ENCODE measurements at places on chromosomes 7 and 10. TPM values are rescaled to one million over a fixed set of nuclear protein-coding genes. Genes with fewer than 3 reads are reported as not detected.

GRCh38 chr7:30564243-30564892, 30.3 kb upstream of the GARS1 start:
- H3K36me3 ChIP-seq, result peaks cover 5% of the 10 kb centered on the region
- peak; percentile 77 for DNase-seq
- H3K27me3 ChIP-seq, result no peaks in the 10 kb centered on the region
- no peaks in the 10 kb centered on the region for H3K4me1 ChIP-seq

DNA sequence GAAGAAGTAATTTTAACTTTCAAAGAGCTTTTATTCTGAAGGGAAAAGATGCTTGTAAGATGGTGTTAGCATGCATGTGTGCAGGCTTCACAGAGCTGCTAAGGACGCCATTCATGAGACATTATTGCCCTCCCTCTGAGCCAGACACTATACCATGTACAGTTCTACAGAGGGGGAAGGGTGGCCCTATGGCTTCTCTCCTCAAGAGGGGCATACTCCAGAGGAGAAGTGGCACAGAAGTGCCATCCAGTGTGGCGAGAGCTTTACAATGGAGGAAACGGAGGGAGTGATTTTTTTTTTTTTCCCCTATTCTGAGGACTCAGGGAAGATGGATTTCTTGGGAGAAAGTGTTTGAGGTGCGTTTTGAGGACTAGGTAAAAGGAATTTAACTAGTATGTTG, 119.5 kb downstream of the BICC1 start:
- H3K4me3 ChIP-seq, result no peak overlapping the region
- no peak for DNase-seq
- no peak overlapping the region for H3K27ac ChIP-seq
- H3K36me3 ChIP-seq, result no peaks in the 10 kb centered on the region
- peaks cover 6% of the 10 kb centered on the region for H3K4me1 ChIP-seq
- H3K27me3 ChIP-seq, result no peaks in the 10 kb centered on the region

Gene SFTPA2
- 1.3 TPM for total RNA-seq

Gene RNF32
- not detected for total RNA-seq

Gene CCDC201
- total RNA-seq, result not detected

GRCh38 chr10:35639728-35640401, 2.2 kb downstream of the FZD8 start:
- H3K4me3 ChIP-seq, result peak overlapping the region; percentile 71
- peaks cover 5% of the 10 kb centered on the region for H3K4me1 ChIP-seq
- H3K27me3 ChIP-seq, result no peaks in the 10 kb centered on the region

GRCh38 chr7:46705386-46706255, 784.5 kb upstream of the IGFBP3 start:
- H3K27me3 ChIP-seq, result no peaks in the 10 kb centered on the region
- H3K36me3 ChIP-seq, result no peaks in the 10 kb centered on the region
- no peak overlapping the region for H3K4me3 ChIP-seq

Gene NUPR2
- total RNA-seq, result not detected

- H3K4me3 ChIP-seq, result no peak overlapping the region
- H3K4me1 ChIP-seq, result no peaks in the 10 kb centered on the region
- H3K36me3 ChIP-seq, result no peaks in the 10 kb centered on the region
- no peak for DNase-seq
Measured at GRCh38 chr7:81457852-81458522, 311.9 kb downstream of the HGF start.

Gene CYP3A7
- total RNA-seq, result not detected

GRCh38 chr7:142327628-142328405, 70.0 kb upstream of the PRSS58 start:
- DNase-seq, result no peak
- no peak overlapping the region for H3K27ac ChIP-seq

Gene MRC1
- 14.1 TPM for total RNA-seq

GRCh38 chr10:33381451-33382215, 47.2 kb upstream of the NRP1 start:
- H3K4me3 ChIP-seq, result no peak overlapping the region
- H3K4me1 ChIP-seq, result peaks cover 3% of the 10 kb centered on the region
- DNase-seq, result no peak
- no peaks in the 10 kb centered on the region for H3K36me3 ChIP-seq

- no peak overlapping the region for H3K27ac ChIP-seq
- no peak overlapping the region for H3K4me3 ChIP-seq
- no peaks in the 10 kb centered on the region for H3K4me1 ChIP-seq
- no peaks in the 10 kb centered on the region for H3K36me3 ChIP-seq
- peak; percentile 72 for DNase-seq
Measured at GRCh38 chr7:135745703-135746312, 2.8 kb downstream of the FAM180A start.

Gene ZNF212
- total RNA-seq, result 3.9 TPM

- no peak for DNase-seq
- no peak overlapping the region for H3K4me3 ChIP-seq
- H3K27me3 ChIP-seq, result no peaks in the 10 kb centered on the region
Measured at GRCh38 chr7:99767662-99768061, 16.3 kb downstream of the CYP3A4 start.

Measured in psoas muscle (tissue), 8 donors.